Activated CD4-positive, alpha-beta T cell treated with anti-CD3 and anti-CD28 coated beads, Interleukin-2, Interleukin-6, amounts not matched to agents 100 ng/mL and 50 ng/mL, durations not matched to agents 16 hours and 8 hours (primary cell): ENCODE measurements at places on chromosomes 16 and 17.

GRCh38 chr17:40322358-40323315 lies 13.7 kb downstream of the RARA start:
- peak; percentile 92 for DNase-seq

- DNase-seq = peak; percentile 63
These were observed 11.5 kb downstream of the EPOP start for GRCh38 chr17:38663125-38663751.

DNA sequence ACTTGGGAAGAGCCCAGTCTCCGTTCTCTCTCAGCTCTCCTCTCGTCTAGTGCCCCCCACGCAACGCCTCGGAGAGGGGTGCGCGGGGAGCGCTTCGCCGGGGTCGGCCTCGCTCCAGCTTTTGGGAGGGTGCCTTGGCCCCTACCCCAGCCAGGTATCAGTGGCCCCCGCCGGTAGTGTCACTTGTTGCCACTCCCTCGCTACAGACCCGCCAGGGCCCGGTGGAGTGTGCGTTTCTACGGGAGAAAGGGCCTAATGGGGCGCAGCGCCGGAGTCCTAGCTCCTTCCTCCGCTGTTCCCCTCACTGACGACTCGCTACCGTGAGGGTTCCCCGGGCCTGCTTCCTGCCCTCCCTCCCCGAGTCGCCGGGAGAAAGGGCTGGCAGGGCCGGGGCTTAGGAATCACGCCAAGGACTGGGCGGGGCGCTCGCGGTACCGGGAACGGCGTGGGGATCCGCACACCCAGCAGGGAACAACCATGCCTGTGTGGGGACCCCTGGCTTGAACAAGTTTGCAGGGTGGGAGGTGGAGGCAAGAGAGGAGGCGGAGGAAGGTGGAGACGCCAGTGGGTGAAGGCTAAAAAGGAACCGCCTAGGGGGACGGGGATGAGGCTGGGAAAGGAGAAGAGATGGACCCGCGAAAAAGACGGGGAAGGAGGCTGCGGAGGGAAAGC lies 997 bp upstream of the CDH11 start:
- no peak for DNase-seq

DNA sequence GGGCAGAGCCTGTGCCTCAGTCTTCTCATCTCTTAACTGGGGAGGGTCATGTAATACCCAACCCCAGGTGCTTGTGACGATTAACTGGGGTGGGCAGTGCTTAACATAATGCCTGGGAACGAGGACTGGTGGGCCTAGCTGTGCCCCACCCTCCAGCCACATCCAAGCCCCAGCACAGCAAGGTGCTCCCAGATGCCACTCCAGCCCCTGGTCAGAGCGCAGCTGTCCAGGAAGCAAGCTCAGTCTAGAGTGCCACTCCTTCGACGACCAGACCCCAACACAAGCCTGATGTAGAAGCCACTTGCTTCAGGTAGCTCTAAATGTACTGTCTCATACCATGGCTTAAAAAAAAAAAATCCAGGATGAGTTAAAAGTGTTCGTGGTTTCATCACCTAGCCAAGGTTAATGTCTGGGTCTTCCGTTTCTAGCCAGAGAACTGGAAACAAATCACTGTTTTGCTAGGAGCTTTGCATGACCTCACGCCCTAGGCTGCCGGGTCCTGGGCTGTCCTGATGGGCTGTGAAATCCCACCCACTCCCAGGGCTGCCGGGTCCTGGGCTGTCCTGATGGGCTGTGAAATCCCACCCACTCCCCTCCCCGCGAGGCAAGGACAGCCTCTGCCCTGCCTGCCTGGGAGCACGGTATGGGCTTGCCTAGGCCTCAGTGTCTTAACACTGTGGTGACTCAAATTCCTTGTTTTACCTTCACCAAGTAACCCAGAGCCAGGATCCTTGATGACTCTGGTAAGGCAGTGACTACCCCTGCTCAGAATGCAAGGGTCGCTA lies 7.7 kb downstream of the MIEF2 start:
- DNase-seq = peak; percentile 20

- no peak for DNase-seq
These were observed 381.3 kb downstream of the CDH8 start for GRCh38 chr16:61654962-61655361.

GRCh38 chr17:35068249-35068648 lies 4.7 kb upstream of the RFFL start:
- DNase-seq = no peak

GRCh38 chr16:78666318-78666717 lies 566.9 kb downstream of the WWOX start:
- DNase-seq = no peak

DNA sequence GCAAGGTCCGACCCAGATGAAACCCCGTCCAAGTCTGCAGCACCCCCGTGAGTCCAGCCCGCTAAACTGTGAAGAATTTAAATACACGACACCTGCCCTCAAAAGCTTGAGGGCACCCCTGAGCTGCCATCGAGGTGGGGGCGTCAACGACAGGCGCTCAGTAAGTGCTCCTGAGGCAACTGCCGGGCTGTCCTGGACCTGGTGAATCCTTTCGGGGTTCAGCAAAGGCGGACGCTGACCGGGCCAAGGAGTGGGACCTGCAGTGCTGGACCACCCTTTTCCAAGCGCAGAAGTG lies 512 bp upstream of the ENDOV start:
- no peak for DNase-seq

- DNase-seq = no peak
These were observed 228.2 kb downstream of the GRIN2A start for GRCh38 chr16:9953908-9954570.

GRCh38 chr16:46796764-46797269 lies 34.2 kb downstream of the C16orf87 start:
- no peak for DNase-seq

DNA sequence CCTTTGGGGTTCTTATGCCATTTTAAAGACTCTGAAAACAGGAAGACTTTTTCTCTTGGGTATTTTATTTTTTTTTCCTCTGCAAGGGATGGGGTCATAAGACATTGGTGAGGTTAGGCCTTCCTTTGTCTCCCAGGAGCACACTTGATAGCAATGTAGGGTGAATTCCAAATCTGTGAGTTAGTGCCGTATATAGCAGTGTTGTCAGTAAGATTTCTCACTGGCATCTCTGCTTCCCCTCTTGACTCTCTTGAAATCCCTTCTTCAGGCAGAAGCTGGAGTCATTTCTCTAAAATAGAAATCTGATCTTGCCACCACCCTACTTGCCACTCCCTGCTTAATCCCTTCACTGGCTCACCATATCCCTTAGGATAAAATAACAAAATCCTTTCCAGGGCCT lies 529.7 kb downstream of the WWOX start:
- no peak for DNase-seq

DNA sequence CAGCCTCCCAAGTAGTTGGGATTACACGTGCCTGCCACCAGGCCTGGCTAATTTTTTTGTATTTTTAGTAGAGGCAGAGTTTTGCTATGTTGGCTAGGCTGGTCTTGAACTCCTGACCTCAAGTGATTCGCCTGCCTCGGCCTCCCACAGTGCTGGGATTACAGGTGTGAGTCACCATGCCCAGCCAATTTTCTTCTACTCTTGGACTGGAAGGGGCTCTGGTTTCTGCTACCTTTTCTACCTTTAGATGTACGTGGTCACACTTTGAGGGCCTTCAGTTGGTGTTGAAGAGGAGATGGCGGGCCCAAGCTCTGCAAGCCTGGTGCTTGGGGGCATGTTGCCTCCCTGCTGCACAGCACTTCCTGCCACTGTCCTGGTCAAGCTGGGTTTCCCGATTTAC lies 173.6 kb downstream of the PRKCA start:
- no peak for DNase-seq

GRCh38 chr17:19298569-19299213 lies 61.5 kb downstream of the EPN2 start:
- no peak for DNase-seq

DNA sequence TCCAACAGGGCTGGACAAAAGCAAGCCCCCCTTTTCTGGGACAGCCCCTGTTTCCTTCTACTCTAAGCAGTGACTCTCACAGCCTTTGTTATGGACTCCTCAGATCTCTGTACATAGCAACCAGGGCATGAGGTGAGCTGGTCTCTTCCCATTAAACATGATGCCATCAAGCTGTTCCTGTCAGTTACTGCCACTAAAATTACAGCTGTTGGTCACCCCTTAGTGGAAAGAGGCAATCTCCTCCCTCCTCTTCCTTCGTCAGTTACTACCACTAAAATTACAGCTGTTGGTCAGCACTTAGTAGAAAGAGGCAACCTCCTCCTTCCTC lies 95.2 kb upstream of the SMIM36 start:
- no peak for DNase-seq

DNA sequence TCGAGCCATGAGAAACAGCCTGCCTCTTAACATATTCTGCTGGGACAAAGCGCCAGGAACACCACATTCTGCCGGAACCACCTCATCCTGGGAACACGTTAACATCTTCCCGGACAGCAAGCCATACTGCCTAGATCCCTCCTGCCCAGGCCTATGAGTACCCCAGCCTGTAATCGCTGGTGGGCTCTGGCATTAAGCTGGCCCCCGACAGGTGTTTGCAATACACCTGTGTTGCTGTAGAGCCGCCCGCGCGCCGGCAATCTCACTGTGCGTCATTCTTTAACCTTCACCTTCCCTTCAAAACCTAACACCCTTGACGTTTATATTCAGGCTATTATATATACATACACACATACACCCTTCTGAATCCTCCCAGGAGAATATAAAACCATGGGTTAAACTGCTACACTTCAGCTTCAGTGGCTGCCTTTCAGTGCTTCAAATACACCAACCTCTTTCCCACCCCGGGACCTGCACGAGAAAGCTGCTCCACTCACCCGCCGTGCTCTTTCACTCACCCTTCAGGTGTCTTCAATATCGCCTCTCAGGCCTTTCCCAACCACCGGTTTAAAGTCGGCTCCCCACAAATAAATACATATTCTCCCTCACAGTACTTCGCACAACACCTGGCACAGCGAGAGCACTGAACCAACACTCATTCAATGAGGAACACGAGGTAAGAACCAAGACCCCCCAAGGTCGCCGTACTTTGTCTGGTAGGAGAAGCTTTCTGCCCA lies 1.0 kb upstream of the ENDOV start:
- no peak for DNase-seq

- no peak for DNase-seq
These were observed 150.0 kb downstream of the VPS53 start for GRCh38 chr17:564526-565065.

DNA sequence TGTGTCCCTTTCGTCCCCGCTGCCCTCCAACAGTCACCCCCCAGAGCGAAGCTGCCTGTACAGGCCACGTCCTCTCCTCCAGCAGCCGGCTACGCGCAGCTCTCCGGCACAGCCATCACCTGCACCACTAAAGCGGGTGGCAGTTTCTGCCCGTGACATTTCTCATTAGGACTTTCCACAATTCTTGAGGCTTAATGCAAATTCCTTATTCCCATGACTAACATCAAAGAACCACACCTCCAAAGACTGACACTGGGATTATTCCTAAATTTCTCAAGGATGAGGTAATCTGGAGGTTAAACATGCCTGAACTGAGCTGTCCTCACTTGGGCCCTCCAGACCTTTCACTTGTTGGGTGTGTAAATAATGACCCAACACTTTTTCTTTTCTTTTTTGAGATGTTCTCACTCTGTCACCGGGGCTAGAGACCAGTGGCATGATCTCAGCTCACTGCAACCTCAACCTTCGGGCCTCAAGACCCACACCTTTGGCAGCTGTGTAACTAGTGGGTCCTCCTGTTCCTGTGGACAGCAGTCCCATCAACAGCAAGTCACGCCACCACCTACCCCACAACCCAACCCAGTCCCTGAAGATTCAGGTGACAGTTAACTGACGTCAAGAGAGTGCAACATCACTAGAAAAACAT lies 11.7 kb downstream of the ANKRD11 start:
- no peak for DNase-seq

DNA sequence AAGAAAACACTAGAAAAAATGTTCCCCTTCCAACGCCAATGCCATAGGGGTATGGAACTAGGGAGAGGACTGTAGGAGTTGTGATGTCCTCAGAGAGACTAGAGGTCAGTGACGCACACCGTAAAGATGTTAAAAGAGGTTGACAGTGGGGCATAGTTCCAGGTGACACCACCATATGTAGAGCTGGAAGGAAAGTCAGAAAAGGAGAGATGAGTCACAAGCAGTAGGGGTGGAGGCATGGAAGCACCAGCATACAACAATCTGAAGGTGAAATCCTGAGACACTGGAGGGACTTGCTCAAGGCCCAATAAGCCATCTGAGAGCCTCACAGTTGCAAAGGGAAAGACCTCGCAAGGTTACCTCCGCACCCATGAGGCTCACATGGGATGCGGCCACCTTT lies 76.0 kb downstream of the ZNF18 start:
- no peak for DNase-seq

DNA sequence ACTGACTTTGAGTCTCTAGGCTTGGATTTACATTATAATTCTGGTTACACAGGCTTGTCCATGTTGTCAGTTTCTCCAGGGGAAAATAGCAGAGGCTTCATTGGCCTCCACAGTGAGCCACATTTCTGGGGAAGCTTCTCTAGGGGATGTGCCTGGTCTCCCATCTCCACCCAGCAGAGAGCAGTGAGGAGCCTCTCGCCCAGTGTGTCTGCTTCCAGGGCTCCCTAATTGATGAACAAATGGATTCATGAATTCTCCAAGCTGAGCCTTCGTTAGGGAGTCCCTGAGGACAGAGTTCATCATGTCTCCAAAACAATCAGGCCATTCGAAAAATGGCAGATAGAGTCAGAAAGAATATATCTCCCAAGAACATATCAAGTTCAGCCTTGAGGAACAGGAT lies 162.4 kb upstream of the TOX3 start:
- no peak for DNase-seq

DNA sequence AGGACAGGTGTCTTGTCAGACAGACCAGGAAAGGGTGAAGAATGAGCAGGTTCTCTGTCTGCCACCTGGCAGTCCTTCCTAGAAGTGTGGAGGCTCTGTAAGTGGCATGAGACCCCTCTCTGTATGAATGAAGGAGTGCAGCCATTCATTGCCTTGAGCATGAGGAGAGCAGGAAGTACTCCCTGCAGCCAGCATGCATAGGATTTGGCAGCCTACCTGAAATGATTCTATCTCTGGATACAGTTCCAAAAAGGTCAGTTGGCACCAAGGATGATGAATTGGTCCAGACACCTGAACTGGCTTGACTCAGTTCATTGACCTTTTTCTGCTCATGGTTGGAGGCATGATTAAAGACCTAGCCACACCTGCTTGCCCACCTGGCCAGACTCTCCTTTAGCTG lies 163.0 kb downstream of the PRKCB start:
- no peak for DNase-seq

- DNase-seq = no peak
These were observed 16.5 kb upstream of the WDR45B start for GRCh38 chr17:82664701-82665182.

GRCh38 chr17:31371511-31372097 lies 19.9 kb upstream of the RAB11FIP4 start:
- peak; percentile 14 for DNase-seq

DNA sequence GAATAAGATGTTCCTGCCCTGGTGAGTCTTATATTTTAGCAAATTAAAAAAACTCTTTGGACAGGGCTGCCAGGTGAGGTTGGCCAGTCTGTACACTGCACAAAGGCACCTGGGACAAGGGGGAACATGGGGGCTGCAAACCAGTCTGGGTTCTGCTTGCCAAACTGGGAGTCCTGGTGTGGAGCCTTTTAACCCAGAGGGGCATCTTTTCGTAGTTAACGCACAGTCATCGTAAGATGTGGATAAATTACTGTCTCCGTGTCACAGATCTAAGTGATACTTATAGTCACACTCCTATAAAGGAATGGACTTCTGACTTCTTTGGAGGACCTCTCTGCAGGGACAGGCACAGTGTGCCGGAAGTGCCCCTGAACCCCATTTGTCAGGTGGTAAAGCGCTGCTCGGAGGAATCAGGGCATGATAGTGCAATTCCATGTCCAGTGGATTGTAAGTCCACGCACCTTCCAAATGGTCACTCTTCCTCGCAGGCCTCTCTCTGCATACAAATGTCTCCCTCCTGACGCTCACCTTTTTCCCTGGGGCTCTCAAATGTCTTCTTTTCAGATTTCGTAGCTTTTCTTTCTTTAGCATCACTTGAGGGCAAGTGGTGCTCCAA lies 14.7 kb downstream of the DEXI start:
- no peak for DNase-seq
